Fibroblast of skin of scalp (primary cell): ENCODE measurements at places on chromosomes 11 and 22.

DNA sequence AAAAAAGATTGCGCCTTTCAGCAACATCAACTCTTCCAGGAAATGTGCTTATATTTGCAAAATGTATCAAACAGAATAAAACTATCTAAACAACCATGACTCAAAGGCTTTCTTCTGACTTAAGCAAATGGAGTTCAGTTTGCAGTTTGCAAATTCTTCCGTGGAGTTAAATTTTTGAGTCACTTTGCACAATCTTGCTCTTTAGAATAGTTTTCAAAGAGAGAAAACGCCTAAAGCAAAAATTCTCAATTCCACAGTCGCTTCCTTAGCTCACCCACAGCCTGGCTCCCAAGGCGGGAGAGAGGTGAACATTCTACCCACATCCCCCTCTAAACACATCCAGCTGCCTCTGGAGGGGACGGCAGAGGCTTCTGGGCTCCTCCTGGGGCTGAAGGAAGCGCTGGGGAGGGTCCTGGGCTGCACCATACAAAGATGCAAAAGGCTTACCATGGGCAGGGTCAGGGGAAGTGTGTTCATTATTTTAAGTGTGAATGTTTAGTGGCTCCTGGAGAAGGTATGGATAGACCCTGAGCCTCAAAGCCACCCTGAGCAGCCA lies 1487.3 kb downstream of the TBC1D22A start:
- no peak for DNase-seq

DNA sequence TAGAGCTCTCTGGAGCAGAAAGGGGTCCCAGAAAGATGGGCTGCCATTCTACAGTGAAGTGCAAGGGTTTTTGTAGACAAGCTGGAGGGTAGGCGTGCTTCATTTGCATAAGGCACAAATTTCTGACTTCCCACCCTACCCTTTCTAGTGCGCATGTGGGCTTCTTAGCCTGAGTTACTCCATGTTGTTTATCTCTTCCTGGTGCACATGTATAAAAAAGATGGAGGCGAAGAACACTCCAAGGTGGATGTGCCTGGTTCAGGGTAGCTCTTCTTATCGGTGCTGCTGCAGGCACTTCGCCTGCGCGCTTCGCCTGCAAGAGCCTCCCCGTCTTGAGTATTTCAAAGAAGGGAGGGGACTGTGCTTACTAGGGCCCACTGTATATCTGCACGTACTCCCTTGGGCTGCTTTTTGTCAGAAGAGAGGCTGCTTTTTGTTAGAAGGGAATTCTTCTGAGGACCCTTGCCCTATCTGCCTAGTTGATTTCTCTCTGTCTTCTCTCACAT lies 1047.3 kb upstream of the CNTN5 start:
- DNase-seq = no peak

DNA sequence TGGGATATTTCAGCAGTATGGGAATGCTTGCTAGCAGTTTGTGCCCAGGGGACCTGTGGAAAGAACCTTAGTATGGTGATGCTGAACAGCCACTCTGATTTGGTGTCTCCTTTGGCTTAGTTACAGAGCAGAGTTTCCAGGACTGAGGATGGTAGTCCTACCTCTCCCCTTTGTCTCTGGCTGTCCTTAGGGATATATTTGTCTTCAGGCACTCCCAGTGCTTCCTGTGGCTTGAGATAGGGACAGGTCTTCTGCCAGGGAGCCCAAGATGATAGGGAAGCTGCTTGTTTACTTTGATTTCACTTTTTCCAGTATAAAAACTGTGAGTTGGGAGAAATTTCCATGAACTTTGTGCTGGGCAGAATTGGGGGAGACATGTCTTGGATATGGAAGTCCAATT lies 28.2 kb downstream of the ANKRD42 start:
- DNase-seq = no peak

- DNase-seq = no peak
Measured at GRCh38 chr22:19590696-19591095, 66.5 kb upstream of the CLDN5 start.

DNA sequence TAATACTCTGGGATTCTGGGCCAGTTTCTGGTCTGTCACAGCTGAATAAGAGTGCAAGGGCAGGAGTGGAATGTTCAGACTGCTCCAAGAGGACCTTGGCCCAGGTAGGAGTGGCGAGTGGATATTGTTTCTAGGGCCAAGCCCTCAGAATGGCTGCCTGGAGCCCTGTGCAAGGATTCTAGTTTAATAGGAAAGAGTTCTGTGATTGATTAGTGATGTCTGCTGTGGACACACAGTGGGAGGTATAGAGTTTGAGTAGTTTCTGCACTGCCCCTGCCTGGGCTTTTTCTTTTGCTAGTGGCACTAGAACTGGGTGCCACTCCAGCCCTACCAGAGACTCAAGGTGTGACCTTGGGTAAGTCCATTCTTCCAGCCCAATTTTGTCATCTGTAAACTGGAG lies 9.7 kb upstream of the MPPED1 start:
- no peak for DNase-seq

- no peak for DNase-seq
Measured at GRCh38 chr22:40189997-40190396, 12.3 kb downstream of the TNRC6B start.

DNA sequence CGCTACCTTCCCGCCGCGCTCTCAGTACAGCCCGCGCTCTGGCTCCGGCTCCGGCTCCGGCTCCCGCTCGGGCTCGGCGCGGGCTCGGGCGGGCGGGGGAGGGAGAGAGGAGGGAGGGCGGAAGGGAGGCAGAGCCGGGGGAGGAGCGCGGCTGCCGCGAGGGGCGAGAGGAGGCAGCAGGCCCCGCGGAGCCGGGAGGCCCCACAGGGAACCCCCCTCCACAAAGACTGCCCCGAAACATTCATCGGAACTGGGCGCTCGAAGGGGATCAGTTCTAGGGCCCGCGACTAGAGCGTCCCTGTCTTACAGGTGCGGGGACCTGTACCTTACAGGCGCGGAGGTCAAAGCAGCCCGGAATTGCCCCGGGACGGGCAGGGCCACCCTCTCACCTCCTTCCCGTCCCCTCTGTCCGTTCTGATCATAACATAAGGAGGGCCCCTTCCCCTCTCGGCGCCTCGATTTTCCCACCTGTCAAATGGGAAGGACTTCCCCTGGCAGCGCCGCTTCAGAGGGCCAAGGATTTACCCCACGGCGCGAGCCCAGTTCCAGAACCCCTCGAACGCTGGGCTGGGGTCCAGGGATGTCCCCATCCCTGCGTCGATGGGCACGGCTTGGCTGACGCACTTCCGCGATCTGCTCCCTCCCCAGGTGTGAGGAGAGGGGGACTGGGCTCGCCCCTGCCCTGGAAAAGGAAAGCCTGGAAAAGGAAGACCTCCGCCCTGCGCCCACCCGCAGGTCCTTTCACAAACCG lies at the start of gene SHISA8:
Gene SHISA8, minus strand, starts transcription at position 40 of the 751 bp plus-strand sequence. CDS start 407 bp downstream, outside the sequence.
- peak; percentile 35 for DNase-seq

DNA sequence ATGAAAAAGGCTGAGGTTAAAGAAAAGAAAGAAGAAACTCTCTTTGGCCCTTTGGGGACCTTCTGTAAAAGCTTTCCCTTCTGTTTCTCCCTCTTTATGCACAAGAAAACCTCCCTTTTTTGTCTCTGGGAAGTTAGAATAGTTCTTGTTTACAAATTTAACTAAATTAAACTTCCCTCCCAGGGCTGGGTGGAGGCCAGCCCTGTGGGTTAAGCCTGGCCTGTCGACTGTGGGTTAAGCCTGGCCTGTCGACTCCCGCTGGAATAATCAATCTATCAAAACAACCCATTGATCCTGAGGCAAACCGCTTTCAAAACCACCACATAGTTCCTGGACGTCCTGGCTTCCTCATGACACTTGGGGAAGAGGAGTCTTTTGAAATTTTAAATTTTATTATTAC lies 1.2 kb upstream of the DRG1 start:
- DNase-seq = no peak

- DNase-seq = no peak
Measured at GRCh38 chr11:2534134-2534956, 89.5 kb downstream of the KCNQ1 start.

GRCh38 chr22:30920407-30920806 lies 48.2 kb downstream of the MORC2 start:
- peak; percentile 69 for DNase-seq

DNA sequence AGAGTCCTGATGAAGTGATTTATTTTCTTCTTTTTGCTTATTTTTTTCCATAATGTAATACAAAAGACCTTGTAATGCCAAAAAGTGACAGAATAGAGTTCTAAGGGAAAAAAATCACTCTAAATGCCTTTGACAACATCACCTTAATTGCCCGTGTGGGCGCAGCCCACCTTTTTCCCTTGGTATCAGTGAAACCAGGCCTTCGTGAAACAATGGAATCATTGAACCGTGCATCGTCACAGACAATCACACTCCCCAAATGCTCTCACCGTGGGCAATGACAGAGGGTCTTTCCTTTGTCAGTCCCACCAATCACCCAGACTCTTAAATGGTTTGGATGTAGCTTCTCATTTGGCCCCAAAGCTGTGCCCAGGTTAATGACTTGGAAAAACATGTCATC lies 9.6 kb upstream of the SLC6A5 start:
- DNase-seq = no peak

- DNase-seq = no peak
Measured at GRCh38 chr22:44714703-44715350, 12.8 kb downstream of the PRR5 start.

- no peak for DNase-seq
Measured at GRCh38 chr11:2133241-2134021, 5.8 kb downstream of the IGF2 start.

- peak; percentile 66 for DNase-seq
Measured at GRCh38 chr22:40024201-40025061, 29.7 kb downstream of the FAM83F start.

- DNase-seq = no peak
Measured at GRCh38 chr22:17954860-17955587, 69.3 kb downstream of the MICAL3 start.

- no peak for DNase-seq
Measured at GRCh38 chr22:20186871-20187546, 36.2 kb upstream of the CCDC188 start.

DNA sequence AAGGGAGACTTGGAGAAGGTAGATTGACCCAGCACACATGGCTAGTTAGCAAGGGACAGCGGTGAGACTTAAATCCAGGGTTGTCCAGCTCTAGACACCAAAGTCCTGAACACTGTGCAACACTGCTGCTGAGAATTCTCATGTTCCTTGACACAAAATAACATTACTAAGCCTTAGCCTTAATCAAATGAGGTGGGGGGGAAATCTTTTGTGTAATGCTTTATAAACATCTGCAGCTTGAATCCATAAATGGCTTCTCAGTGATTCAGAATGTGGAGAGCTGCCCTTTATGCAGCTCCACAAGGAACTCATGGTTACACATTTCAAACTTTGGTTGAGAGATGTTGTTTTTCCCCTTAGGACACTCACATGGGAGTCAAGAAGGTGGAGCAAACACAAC lies 80.0 kb downstream of the CD44 start:
- DNase-seq = peak; percentile 66

GRCh38 chr22:46008291-46008690 lies 31.3 kb upstream of the WNT7B start:
- no peak for DNase-seq

DNA sequence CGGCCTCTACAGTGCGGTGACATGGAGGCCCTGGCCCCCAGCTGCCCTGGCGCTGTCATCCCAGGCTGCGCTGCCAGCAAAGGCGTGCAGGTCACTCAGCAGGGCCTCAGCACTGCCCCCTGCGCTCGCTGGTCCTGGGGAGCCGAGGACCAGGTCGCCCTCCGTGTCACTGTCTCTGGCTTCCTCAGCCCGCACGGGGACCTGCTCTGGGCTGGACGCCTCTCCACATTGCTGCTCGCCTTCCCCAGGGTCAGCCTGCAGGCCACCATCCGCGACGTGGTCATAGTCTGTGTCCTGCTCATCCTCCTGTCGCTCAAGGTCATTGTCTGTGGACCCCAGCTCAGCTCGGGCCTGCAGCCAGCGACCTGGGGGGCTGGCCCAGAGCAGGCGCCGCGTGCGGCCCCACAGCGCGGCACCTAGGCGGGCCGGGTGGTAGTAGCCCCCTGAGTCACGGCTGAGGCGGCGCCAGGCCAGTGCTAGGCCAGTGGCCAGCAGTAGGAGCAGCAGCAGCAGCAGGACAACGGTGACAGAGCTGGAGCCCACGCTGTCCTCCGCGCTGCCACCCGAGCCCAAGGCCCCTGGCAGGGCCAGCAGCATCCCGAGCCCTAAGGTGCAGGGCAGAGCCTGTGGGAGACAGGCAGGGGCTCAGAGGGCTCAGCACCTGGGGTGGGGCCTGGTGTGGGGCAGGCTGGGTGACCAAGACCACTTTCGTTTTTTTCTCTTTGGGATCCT lies 1.6 kb downstream of the PTPRCAP start:
- DNase-seq = no peak

DNA sequence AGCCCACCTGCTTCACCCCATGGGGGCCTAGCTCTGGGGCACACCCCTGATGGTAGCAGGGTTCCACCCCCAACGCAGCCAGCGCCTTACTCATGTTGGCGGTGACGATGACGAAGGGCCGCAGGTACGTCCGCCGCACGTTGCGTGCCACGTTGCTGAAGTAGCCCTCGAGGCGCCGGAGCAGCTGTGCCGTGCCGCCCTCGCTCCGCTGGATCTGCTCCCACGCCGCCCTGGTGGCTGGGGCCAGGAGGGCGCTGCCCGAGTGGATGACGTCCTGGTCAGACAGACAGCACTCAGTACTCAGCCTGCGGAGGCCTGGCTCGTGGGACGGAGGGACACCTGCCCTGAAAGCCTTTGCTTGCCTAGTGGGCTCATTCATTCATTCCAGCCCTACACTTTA lies 50.8 kb downstream of the TRMU start:
- no peak for DNase-seq

GRCh38 chr11:87572881-87573280 lies 535.1 kb downstream of the TMEM135 start:
- DNase-seq = no peak

DNA sequence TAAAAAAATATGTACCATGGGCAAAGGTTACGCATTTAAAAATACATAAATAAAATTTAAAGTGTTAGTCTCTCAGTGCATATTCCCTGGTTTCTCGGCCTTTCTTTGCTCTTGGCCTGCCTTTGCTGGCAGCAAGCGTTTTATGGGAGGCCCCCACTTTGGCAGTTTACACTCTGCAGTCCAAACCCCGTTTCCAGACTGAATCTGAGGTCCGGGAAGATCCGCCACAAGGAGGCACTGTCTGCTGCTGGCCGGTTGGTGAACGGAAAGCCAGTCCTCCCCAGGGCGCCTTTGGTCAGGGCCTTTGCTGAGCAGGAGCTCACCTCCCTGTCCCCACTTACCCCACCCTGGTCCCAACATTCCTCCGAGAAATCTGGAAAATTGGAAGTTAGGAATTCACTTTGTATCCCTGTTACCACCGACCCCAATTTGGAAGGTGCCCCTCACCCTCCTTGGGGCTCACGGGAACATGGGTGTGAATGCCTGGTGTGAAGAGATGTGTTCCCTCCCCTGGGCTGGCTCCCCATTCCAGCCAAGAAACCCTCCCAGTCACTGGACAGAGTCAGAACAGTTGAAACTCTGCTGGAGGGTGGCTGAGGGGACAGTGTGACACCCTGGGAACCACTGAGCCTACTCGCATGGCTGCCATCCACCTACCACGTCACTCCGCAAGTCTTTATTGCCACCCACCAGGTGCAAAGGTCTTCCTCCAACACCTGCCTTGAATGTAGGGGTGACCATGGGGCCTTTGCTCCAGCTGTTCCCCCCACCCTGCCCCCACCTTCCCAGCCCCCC lies 9.4 kb upstream of the SF1 start:
- DNase-seq = peak; percentile 27

GRCh38 chr11:70109006-70109405 lies 30.9 kb downstream of the ANO1 start:
- DNase-seq = peak; percentile 97
